ENCODE measurements at places on chromosomes 13 and 19.

GRCh38 chr13:73759434-73759833 is 374.8 kb downstream of the KLF12 start:
- no peak for DNase-seq

DNA sequence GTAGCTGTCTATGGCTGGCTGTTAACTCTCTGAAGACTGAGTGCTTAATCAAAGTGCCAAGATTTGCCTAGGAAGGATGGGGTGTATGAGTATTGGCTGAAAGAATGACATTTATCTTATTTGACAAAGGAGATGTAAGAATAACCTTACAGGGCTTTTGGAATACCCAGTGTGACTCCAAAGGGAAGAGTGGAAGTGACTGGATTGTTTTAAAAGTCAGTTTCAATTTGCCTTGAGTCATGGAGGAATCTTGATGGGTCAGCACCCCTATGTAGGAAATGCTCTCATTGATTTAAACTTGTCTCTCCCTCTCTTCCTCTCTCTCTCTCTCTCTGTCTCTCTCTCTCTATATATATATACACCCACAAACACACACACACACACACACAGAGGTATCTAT is 118.4 kb upstream of the CLDN10 start:
- no peak for DNase-seq

DNA sequence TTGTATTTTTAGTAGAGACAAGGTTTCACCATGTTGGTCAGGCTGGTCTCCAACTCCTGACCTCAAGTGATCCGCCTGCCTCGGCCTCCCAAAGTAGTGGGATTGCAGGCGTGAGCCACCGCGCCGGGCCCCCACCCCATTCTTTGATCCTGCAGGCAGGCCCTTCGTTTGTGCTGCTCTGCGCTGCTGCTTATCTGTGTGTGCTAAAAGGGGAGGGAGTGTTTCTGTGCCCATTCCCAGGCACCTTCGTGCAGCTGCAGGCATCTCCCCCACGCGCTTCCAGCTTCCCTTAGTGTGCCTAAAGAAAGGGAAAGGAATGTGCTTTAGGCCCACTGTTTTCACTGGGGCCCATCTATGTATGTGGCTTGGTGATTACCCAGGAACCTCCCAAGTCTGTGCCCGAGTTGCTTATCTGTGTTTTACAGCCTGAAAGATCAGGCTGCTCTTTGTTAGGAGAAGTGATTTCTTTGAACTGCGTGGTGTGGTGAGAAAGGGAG is 27.2 kb downstream of the EPN1 start:
- no peak for DNase-seq

DNA sequence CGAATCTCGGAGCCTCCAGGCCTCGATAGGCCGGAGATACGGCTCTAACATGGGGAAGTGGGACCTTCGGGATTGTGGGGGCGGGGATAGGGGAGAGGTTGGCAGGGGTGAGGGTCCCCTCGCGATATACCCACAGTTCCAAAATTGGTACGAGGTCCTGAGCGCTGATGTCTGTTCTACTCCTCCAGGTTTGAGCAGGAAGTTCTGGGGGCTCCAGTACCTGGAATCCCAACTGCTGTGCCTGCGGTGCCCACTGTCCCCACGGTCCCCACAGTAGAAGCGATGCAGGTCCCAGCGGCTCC is 447 bp downstream of the RBM42 start:
- no peak for DNase-seq
